RPMI7951 (cell line): ENCODE measurements at places on chromosomes 5 and 9.

- peak; percentile 2 for DNase-seq
Observed at GRCh38 chr5:163809473-163809872, 304.1 kb downstream of the MAT2B start.

- no peak for DNase-seq
Observed at GRCh38 chr9:135513351-135513846, 7.8 kb upstream of the LCN1 start.

GRCh38 chr9:90611568-90611967 is 31.1 kb downstream of the DIRAS2 start:
- DNase-seq = no peak

GRCh38 chr9:127773981-127774380 is 4.5 kb downstream of the SH2D3C start:
- DNase-seq = no peak

DNA sequence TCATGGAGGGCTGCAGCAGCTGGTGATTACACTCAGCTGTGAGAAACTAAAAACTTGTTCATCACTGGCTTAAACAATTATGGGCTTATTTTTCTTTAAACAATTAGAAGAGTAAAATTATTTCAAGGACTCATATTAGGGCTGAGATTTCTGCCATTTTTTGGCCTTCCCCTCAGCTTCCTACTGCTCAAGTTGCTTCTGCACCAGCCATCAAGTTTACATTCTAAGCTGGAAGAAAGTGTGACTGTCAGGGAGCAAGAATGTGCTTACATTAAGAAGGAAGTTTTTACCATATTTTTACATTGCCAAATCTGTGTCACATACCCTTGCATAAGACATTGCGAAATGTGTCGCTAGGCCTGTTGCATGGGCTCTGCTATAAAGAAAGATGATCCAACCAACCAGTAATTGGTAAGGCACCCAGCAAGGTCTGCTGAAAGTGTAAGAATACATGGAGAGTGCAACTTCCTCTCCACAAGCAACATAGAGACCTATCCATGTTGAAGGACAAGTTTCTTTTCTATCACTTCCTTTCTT is 260.3 kb upstream of the CDH10 start:
- no peak for DNase-seq

GRCh38 chr5:111238431-111239225 is 14.4 kb downstream of the CAMK4 start:
- DNase-seq = no peak

DNA sequence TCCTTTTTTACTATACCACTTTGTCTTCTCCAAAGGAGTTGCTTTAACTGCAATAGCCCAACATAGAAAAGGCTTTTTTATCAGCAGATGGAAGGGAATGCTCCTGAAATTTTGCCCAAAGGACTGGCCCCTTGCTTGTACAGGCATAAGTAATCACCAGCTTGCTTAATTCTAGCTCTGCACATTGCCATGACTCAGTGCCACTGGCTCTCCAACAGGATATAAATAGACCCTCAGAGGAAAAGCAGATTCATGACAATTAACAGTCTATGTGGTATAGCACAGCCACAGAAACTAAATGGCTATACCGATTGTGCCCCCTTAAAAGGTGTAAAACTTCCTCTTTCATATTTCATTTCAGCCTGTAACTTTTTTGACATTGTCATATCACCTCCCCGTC is 227.0 kb downstream of the ZNF608 start:
- peak; percentile 92 for DNase-seq

DNA sequence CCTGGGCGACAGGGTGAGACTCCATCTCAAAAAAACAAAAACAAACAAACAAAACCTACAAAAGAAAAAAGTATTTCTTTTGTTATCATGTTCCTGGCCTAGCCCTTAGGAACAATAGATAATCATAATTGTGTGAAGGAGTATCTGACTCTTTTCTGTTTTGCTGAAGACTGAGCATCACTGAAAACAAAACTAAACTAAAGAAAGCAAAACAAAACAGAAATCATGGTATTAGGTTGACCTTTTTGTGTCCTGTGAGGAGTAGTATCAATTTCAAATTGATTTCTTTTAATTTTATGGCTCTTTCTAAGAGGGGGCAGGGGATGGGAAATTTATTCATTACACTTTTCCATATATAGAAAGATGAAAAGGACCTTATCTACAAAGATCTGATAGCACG is 246.0 kb downstream of the YTHDC2 start:
- DNase-seq = no peak

DNA sequence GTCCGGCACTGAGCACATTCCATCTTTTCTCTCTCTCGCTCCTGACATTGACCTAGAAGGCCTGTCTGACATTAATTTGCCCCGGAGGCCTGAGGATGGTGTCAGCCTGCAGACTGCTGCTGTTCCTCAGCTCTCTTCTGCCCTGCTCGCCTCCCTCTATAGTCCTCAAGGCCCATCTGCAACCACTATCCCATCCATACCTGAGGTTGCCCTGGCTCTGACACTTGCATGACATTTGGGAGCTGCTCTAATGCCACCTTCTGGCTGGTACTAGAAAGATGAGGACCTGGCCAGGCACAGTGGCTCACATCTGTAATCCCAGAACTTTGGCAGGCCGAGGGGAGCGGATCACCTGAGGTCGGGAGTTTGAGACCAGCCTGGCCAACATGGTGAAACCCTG is 38.6 kb upstream of the GGTA1 start:
- no peak for DNase-seq

DNA sequence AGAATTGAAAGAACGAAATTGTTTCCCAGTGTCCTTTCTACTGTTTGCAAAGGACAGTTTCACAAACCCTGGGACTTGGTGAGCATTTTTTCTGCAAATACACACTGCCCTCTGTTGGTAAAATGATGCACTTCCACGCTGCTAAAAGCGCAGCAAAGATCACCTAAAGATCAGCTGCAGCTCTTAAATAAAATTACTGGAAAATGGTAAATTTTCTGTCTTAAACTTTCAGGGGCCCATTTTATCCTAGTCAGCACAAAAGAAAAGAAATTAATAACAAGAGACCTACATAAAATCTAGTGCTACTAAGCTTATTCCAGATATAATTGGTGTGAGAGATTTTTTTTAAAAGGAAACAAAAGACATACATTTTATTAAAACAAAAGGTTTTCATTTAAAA is 566.0 kb downstream of the CAAP1 start:
- DNase-seq = peak; percentile 71

DNA sequence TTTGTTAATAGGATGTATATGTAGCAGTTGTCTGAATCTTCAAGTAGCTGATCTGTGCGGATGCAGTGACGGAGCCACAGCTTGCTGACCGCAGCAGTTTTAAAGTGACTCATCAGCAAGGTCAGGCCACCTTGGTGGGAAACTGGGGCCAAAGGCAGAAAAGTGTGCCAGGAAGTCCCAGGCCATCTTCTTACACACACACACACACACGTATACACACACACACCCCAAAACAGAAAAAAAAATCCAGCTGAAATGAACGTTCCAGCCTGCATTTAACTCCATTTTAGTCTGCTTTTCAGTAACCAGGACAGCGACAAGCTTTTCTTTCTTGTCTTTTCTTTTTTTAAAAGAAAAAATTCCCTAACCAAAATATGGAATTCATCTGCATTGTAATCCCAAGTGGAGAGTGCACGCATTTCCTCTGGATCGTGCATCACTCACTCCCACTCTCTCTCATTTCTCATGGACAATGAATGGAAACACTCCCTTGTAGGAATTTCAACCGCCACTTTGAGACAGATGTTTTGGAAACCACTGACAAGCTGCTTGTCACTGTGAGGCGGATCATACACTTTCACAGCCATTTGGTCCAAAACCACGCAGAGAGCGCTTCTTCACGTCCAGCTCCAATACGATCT is 103.9 kb downstream of the LHFPL2 start:
- DNase-seq = peak; percentile 83

DNA sequence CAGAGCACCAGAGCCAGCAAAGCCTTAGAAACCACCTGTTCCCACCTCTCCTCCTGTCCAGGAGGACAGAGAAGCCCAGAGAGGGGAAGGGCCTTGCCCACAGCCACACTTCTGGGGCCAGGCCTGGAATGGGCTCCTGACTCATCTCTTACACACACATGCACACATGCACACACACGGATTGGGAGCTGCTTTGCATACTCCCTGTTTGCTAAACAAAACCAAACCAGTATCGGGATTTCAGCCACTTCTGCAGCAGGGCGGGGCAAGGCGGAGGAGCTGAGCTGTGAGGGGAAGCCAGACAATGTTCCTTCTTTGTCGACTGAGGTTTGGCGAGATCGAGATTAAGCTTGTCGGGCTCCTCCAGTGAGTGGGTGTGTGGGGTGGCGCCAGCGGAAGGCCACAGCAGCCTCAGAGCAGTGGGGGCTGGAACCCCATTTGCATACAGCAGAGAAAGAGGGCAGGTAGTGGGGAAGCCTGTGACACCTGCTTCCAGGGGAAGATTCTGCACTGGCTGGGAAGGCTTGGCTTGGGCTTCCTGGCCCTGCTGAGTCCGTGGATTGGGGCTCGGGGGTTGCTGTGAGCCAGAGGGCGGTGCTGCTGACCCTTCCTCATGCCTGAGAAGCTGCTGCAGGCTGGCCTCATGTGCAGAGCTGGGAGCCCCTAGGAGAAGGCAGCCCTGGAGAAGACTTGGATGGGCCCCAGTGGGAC is 16.1 kb downstream of the GFI1B start:
- DNase-seq = peak; percentile 20

- DNase-seq = peak; percentile 55
Observed at GRCh38 chr5:74167206-74167929, 473.2 kb downstream of the ENC1 start.

- peak; percentile 91 for DNase-seq
Observed at GRCh38 chr9:21974722-21975409, 19.3 kb downstream of the CDKN2A start.

DNA sequence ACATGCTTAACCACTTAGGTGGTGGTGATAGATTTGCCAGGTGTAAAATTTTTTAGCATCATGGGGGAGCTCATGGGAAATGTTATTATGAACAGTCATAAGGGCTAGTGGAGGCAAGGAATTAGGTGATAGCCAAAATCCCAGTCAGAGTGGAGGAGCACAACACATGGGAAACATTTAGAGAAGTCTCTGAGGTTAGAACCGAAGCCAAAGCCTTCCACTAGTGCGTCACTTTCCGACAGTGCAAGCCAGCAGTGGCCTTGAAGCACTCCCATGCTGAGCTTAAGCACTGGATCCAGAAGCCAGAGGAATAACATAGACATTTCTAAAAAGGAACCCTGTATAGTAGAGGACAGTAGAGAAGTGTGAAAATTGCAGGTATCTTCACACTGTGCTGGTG is 101.5 kb upstream of the SNX2 start:
- DNase-seq = peak; percentile 3

DNA sequence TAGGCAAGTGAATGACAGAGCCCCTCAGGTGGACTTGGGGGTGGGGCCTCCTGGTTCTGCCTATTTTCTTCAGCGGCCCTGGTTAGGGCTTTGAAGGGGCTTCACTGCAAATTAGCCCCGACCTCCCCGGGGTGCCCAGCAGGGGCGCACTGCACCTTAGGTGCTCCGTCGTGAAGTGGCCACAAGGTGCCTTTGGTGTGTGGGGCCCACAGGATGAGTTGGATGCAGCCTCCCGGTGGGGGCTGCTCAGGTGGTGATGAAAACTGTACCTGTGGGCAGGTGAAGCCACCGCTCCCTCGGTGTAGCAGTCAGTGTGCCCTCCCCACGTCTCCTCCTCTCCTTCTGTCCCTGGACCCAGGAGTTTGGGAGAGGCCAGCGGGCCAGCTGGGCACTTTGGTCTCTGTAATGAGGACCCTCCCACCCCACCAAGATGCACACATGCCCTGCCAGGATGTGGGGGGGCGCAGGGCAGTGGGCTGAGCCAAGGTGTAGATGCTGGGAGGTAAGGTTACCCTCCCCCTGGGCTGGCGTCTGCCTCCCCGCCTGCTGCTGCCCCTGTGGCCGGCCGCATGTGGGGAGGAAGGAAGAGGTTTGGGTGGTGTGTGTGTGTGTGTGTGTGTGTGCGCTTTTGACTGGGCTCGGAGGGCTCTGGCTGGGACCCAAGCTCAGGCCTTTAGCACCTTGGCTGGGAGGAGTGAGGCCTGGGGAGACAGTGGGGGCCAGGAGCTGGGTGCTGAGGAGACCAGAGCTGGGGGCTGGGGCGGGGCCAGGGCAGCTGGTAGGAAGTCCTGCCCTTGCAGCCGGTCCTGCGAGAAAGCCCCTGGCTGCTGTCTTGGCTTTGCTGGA is 55.6 kb downstream of the RXRA start:
- DNase-seq = no peak

DNA sequence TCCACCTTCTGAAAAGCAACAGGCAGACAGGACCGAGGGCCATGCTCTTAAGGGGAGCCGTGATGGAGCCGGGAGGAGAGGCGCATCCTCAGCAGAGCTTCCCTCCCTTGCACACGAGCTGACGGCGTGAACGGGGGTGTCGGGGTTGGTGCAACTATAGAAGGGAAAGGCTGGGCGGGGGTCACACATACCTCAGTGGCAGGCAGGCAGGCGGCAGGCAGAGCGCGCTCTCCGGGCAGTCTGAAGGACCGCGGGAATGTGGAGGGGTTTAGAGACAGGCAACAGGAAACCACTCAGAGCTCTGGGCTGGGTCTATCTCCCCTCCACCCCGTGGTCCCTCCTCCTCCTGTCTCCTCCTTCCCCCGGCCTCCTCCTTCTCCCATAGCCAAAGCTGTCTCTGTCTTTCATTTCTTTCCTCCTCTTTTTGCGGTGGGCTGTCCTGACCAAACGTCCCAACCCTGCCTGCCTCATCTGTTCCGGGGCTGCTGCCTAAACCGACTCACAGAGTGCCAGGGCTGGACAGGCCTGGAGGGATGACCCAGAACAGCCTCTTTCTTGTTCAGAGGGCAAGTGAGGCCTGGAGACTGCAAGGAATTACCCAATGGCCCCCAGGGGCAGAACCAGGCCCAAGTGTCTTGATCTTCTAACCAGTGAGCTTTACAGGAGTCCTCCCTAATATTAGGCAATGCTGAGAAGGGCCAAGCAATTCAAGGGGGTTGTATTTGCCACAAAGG is at the start of gene SPARC:
SPARC (minus strand) TSS at position 242 of the 734 bp plus-strand sequence. CDS start 10,727 bp downstream, outside the sequence.
- DNase-seq = peak; percentile 97

DNA sequence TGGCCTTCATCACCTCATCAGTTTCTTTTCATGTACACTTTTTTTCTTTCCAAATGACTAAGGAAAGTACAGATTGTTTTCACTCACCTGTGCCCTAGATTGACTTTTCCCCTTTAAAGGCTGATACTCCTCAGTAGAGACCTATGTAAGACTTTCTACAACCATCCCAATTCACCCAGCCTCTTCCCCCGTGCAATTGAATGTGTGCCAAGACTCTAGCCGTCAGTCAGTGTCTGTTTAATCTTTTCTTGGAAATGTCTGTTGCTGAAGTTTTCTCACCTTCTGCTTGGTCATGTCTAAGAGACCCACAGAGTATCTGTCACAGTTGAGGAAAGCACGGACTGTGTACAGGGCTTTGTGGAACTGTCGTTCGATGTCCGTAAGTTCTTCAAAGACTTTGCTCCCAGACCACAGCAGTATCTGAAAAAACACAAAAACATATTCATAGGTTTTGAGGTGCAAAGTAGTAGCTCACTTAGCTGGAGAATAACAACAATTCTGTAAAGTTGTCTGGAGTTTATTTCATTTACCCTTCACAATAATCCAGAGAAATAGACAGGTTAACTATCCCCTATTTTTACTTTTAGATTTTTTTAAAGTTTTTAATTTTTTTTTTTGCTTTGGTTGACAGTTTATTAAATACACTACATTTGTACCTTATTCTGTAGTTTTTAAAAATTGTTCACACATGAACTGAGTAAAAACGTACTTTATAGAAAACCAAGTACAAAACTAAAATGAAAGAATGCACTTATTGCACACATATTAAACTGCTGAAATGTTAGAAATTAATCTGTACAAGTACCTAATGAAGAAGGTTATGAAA is 13.6 kb downstream of the PDE6A start:
- no peak for DNase-seq

GRCh38 chr9:15927161-15927560 is 374.3 kb downstream of the CCDC171 start:
- DNase-seq = no peak
